ENCODE measurements at places on chromosomes 13 and 19.

DNA sequence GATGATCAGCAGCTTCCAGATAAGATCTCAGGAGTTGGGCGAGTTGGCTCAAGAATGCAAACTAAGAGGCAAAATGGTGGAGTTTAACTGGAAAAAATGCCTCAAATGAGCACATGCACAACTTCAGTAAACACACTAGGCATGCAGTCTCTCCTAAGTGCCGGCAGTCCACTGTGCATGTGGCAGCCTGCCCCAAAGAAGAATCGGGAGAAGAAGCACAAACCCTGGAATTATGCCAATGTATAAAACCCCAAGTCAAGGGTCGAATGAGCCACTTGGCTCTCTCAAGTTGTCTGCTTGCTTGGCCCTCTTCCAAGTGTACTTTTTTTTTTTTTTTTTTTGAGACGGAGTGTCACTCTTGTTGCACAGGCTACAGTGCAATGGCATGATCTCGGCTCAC, 53.3 kb upstream of the SLITRK1 start:
- no peak for DNase-seq

DNA sequence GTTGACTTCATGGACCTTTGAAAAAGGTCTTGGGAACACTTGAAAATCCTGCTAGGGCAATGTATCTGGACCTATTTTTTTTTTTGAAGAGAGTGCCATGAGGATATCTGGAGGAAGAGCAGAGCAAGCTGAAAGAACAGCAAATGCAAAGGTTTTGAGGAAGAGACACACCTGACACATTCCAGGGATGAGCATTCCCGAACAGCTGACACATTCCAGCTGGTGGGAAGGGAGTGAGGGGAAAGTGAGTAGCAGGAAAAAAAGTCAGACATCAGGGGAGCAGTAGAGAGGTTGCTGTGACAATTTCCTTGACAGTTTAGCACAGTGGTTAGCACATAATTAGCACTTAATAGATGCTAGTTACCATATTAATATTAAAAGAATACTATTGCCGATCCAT, 14.7 kb downstream of the DGKH start:
- no peak for DNase-seq

- no peak for DNase-seq
Measured at GRCh38 chr13:44474122-44474910, 100.7 kb downstream of the SERP2 start.

GRCh38 chr19:32580353-32580900, 563 bp upstream of the PDCD5 start:
- no peak for DNase-seq

DNA sequence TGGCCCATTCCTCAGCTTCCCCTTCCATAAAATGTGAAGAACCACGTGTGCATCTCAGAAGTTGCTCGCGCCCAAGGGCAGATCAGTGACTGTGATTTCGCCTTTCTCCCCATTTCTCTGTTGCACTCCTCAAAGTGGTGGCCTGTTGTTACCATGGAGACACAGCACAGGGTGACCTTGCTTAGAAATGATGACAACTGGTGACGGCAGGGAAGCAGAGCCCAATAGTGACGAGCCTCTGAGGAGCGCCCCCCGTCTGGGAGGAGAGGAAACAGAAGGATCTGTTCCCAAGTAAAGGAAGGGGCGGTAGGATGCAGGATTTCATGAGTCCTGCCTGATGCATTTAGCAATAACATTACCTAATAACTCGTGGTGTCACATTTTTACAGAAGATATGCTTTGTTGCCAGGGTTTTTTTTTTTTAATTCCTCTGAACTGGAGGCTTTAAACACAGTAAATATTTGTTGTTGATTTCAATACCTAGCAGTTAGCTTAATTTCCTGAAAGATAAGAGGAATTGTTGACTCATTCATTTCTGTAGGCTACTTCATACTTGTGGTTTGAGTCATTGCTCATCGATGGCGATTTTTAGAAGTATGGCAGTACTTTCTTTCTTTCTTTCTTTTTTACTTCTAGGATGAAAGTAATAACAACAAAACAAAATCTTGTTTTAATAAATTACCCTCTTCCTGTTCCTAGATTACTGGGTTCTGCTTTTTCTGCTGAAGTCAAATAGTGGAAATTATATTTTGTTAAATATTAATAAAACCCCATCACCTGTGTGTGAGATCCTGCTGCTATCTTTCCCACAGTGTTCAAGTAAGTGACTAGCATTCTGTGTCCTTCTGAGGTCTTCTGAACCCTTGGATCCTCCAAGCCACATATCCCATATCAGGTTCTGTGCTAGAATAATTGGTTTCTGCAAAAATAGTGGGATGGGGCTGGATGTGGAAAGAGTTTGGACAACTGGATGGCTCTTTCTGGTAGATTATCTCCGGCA, 36.0 kb downstream of the MBNL2 start:
- DNase-seq, result no peak

DNA sequence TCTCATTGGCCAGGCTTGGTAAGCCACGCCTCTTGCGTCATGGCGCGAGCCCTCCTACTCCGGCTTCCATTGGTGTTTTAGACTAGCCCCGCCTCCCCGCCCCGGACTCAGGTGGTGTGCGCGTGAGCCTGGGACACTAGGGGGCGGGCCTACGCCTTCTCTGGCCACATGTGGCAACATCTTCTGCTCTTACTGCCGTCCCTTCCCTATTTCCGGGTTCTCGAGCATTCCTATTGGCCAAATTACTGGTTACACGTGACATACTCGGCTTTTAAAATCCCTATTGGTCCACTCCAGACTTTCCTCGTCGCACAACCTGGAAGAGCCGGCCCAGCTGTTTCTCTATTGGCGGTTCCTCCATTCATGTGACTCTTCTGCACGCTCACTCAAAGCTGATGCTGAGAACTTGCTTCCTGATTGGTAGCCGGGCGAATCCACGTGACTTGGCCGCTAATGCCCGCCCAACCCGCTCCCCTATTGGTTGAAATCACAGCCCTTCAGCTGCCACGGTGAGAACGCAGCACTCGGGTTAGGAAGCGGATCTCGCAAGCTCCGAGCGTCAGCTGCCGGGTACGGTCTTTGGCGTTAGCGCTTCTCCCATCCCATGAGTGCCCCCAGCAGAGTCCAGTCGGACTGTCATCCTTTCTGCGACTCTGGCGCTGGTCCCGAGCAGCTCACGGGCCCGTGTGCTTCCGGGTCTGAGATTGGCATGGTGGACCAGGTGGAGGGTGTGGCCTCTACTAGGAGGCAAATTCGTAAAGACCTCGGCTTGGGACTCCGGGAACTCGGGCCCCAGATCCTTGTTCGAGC, at the start of gene BLOC1S3:
BLOC1S3 (plus strand) TSS at position 523 of the 810 bp plus-strand sequence. CDS start 513 bp downstream, outside the sequence.
- peak; percentile 100 for DNase-seq

DNA sequence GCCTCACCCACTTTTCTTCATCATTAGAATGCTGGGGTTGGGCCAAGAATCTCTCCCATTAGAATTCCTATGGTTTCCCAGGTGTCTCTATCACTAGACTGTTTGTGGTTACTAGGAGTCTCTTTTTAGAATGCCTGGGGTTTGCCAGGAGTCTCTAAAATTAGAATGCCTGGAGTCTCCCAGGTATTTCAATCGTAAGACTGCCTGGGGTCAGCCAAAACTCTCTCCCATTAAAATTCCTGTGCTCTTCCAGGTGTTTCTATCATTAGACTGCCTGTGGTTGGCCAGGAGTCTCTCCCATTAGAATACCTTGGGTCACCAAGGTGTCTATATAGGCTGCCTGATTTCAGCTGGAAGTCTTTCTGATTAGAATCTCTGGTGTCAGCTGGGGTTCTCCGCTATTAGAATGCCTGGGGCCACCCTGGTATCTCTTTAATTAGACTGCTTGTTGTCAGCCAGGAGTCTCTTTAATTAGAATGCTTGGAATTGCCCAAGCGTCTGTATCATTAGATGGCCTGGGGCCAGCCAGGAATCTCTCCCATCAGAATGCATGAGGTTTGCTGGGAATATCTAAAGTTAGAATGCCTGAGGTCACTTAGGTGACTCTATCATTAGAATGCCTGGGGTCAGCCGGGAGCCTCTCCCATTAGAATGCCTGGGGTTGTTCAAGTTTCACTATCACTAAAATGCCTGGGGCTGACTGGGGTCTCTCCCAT, 1479.2 kb downstream of the UQCRFS1 start:
- no peak for DNase-seq

- no peak for DNase-seq
Measured at GRCh38 chr13:43776501-43777079, 10.2 kb downstream of the ENOX1 start.

- DNase-seq, result no peak
Measured at GRCh38 chr13:27053902-27054595, 117.6 kb downstream of the USP12 start.

DNA sequence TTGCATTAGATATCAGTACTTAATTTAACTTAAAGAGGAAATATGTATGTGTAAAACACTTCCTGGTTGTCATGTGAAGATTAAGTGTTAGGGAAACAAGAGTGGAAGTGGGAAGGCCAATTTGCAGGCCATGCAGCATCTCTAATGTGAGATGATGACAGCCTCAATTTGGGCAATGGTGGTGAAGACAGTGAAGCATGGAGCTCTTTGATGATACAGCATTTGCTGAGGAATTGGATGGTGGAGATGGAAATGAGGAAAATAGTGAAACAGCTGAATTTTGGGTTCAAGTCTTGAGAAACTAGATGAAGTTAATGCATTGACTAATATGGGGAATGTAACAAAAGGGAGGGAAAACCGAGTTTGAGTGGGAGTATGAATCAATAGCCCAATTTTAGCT, 231.7 kb upstream of the MIR17HG start:
- DNase-seq, result no peak

DNA sequence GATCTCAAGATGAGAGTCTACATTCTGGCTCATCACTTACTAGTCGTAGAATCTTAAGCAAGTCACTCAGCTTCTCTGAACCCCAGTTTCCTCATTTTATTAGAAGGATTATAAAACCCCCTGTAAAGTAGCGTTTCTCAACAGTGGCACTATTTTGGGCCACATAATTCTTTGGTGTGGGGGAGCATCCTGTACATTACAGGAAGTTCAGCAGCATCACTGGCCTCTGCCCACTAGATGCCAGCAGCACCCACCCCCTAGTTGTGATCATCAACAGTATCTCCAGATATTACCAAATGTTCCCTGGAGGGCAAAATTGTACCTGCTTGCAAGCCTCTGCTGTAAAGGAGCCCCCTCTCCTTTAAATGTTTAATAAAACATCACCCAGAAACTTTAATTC, 22.6 kb downstream of the STARD13 start:
- no peak for DNase-seq

DNA sequence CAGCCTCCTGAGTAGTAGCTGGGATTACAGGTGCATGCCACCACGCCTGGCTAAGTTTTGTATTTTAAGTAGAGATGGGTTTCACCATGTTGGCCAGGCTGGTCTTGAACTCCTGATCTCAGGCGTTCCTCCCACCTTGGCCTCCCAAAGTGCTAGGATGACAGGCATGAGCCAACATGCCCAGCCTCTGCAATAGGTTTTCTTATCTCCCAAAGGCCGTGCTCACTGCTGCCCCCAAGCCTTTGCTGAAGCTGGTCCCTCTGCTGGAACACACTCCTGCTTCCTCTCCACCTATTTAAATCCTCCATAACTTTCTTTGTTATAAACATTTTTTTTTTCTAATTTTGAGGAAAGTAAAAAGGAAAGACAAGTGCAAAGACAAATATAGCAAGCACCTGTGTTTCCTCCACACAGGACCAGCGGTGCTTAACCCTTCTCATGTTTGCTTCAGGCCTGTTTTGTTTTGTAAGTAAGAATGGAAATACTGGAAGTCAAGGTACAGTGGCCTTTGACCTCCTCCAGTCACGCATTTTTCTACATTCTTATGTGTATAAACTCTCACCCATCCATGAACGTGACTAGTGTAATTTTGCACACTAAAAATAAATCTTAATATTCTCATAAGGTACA, 14.5 kb upstream of the TNFAIP8L1 start:
- DNase-seq, result no peak

DNA sequence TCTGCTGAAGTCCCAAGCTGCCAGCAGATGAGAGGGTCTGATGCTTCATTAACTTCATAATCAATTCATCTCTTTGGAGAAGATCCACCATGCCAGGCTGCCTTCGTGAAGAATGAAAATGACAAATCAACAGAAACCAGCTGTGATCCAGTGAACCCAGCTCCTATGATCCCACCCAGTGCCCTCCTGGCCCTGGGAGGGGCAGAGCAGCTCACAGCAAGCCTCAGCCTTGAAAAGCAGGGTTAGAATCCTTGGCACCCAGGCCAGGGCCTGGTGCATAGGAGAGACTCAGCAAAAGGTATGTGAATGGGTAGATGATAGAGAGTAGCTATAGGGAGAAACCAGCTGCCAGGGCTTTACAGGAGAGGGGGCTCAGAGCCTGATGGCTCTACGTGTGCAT, 43.6 kb upstream of the UQCRFS1 start:
- DNase-seq, result no peak

Data from renal pelvis (tissue), 12 donors.